ENCODE measurements at places on chromosomes 1 and 21.

DNA sequence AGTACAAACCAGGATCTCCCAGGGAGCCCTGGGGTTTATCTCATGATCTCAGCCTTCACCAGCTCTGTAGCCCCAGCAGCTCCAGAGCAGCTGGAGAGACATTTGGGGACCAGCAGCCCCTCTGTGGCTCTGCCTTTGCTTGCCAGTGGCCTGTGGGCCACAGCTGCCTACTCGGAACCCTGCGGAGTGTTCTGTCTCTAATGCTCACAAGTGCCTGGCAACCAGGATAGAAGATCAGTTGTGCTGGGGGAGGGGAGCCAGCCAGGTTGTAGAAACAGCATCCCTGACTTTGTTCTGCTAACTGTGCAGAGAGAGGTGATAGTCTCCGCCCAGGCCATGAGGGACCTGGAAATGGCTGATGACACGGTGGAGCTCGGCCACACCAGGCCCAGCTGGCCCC lies 50.9 kb upstream of the KCNJ15 start:
- no peak for DNase-seq

- DNase-seq = no peak
Measured at GRCh38 chr1:58249737-58250586, 296.6 kb downstream of the OMA1 start.

DNA sequence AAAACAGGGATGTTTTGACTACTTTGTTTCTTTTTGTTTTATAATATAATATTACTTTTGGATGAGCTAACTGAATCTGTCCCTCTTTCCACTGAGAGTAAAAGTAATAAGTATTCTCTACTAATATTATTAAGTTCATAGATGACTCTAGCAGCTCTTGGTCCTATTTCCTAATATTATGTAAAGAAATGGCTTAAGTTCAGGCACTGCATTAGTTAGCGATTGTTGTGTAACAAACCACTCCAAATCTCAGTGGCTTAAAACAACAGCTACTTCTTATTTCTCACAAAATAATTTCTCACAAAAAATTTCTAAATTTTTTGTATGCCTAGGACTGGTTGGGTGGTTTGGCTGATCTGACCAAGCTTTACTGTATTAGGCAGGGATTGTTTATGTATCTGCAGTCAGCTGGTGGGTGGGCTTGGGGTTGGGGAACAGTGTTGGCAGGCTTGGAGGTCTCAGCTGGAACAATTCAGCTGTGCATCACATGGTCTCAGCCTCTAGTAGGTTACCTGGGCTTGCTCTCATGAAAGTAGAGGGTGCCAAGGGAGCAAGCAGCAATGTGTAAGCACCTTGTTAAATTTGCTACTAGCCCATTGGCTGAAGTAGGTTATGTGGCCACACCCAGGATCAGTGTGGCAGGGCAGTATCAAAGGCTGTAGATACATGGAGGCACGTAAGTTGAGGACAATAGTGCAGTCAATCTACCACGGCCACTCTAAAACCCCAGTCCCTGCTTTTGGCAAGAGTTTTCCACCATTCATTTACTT lies 8.8 kb upstream of the CCT8 start:
- no peak for DNase-seq

DNA sequence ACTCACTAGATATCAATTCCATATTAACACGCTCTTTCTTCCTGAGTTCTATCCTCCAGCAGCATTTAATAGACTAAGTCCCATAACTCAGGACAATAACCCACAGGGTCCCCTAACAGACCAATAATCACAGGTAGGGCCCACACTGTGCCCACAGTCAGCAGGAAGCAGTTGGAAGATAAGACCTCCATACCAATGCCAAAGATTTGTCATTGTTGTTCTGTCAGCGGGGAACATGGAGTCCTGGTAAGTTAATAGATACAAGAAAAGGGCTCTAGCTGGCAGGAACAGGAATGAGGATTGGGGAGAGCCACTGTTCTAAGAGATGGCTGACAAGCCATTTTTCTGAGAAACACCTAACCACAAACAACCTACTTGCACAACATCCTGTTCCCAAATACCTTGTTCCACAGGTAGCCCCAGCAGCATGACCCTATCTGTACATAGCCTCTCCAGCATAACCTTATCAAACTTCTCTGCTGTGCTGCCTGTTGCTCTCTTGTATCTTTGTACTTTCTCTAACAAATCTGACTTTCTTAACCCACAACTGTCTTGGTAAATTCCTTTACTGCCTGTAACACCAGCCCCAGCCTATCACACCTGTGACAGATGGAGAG lies 142.0 kb upstream of the KCNJ15 start:
- DNase-seq = no peak

DNA sequence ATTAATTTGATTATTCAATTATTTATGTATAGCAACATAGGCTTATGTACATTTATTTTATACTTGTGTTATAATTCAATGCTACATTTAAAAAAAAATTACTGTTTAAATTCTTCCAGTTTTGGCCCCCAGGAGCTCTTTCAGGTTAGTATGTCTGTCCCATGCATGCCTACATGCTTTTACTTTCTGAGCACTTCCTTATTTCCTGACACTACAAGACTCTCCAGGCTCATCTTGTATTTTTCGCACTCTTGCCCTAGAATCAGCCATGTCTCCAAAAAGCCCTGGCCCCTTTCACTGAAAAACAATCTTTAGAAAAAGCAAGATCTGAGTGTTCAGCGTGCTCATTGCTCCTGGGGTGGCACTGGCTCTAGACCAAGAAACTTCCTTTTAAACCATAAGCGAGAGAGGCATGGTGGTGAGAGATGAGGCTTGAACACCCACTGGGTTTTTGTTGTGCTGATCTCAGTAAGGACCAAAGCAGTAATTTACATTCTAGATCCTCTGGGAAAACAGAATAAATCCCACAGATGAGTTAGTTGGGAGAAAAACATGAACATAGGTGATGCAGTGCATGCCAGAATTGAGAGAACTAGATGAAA lies 95.0 kb downstream of the SLC30A10 start:
- no peak for DNase-seq

DNA sequence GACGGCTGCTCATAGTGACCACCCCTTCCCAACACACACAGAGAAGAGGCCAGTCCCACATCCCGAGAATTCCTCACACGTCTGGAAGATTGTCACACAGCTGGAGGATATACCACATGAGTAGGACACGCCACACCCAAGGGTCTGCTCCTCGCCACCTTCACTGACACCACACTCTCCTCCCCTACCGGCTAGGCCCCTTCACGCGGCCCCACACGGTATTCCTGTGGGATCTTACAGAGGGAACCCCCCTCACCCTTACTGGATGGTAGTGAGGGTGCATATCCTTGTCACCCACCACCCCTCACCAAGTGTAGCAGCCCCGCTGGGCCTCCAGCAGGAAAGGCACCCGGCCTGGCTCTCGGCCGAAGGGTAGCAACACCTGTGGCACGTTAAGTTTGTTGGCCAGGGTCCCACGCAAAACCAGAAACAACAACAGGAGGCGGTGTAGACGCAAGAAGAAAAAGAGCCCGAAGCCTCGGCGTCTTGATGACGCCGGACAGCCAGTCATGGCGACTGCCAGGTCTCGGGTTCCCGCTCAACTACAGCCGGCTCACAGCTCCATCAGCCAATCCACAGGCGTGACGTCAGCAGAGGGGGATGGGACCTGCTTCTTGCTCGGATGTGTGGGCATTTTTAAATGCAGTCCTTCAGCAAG lies at the start of gene NUP210L:
Gene NUP210L, minus strand, starts transcription at position 540 of the 658 bp plus-strand sequence.
- peak; percentile 94 for DNase-seq

GRCh38 chr1:106515375-106515774 lies 541.1 kb upstream of the PRMT6 start:
- no peak for DNase-seq

- no peak for DNase-seq
Measured at GRCh38 chr1:237492359-237492758, 398.4 kb downstream of the ZP4 start.

GRCh38 chr1:31788825-31789256 lies 24.7 kb upstream of the ADGRB2 start:
- DNase-seq = no peak

DNA sequence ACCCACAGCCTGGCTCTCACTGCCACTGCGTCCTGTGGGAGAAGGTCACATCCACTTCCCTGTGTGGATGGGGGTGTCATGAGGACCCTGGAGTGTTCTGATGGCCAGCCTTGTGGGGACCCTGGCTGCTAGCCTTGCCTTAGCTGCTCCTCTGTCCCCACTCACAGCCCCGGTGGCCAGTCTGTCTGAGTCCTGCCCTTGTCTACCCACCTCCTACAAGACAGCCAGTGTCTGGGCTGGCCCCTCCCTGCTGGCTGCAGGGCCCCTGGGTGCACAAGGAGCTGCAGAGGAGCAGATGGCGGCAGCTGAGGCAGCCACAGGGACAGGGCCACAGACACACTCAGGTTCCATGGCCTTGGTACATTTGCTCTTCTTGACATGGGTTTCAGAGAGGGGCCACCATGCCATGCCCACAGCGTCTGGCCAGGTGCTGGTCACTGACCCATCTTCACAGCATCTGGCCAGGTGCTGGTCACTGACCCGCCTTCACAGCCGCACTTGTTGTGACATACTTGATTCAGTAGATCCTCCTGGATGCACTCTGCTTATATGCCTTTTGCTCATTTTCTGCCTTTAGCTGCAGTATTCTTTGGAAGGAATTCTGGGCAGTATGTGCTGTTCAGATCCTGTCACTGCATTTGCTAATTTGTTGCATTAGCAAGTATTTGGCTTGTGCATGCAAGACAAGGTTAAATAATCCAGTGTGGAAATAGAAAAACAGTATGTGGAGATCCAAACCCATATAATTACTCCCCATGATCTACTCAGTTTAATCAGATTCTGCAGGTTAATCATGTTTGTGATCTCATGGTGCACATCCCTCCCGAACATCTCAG lies 157.8 kb downstream of the PCBP3 start:
- DNase-seq = no peak

- no peak for DNase-seq
Measured at GRCh38 chr21:16587681-16588375, 858.0 kb downstream of the USP25 start.

DNA sequence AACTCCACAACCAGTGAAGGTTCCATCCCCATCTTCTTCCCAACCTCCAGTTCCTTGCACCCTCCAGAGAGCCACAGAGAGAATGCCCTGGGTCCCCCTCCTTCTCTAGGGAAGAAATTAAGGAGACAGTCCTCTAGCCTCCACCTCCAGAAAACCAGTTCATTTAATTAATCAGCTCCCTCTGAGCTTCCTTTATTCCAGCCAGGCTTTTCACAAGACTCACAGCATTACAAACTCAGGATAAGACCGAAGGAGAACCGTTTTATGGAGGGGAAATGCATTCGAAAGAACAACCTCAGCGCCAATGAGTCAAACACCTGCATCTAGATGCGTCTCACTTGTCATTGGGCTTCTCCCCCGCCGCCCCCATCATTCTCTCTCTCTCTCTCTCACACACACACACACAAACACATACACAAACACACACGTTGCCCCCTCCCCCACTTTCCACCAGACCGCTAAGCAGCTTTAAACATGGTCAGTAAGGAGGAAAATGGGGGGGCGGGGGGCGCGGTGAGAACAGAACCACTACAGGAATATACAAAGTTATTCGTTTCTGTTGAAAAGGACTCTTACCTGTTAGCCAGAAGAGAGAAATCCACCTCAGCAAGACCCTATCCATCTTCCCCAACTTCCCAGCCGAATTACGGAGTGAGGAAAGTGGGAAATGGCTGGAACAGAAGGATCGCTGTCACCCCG lies 544 bp downstream of the ILDR2 start:
- DNase-seq = no peak

DNA sequence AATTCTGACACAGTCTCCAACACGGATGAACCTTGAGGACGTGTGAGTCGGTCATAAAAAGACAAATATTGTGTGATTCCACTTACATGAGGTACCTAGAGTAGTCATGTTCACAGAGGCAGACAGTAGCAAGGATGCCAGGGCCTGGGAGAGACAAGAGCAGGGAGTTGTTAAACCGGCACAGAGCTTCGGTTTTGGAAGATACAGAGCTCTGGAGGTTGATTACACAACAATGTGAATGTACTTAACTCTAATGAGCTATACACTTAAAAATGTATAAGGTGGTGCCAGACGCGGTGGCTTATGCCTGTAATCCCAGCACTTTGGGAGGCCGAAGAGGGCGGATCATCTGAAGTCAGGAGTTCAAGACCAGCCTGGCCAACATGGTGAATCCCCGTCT lies 37.8 kb upstream of the NEK2 start:
- DNase-seq = no peak

GRCh38 chr1:36083219-36083618 lies 675 bp upstream of the TEKT2 start:
- DNase-seq = no peak

- DNase-seq = no peak
Measured at GRCh38 chr1:25766721-25767436, 33.1 kb upstream of the SELENON start.

GRCh38 chr1:23434260-23434775 lies 9.8 kb upstream of the TCEA3 start:
- DNase-seq = no peak

DNA sequence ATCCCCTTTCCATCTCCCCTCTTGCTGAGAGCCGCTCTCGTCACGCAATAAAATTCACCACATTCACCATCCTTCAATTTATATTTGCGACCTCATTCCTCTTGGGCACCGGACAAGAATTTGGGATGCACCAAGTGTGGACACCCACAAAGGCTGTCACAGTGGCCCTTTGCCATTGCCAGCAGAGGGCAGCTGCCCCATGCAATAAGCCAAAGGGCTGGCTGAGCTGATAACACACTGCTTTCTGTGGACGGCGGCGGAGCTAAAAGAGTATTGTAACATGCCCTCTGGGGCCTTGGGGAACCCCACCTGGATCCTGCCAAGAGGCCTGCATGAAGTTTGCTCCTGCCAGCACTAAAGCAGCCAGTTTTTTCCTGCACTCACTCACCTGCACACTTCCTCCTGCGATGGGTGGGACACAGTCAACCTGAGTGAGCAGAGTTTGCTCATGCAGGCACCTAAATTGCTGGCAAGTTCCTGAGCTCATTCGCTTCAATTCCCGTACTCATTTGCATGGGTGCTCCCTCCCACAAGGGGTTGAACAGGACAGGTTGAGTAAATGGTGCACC lies 792.3 kb upstream of the ADAMTS5 start:
- DNase-seq = peak; percentile 66

DNA sequence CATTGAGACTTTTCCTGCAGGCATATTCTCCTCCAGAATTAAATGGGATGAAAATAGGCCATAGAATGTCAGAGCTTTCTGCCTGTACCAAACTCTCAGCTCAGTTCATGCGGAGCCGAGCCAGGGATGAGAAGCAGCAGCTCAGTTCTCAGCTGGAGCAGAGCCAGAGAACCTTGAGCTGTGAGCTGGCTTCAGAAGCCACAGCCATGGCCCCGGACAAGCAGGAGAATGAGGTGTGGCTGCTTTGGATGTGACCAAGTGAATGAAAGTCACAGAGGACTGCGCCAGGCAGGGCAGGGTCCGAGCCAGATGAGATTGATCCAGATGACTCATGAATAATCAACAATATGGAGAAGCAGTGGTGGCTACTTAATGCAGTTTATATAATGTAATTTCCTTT lies 633.8 kb downstream of the NCAM2 start:
- DNase-seq = no peak

GRCh38 chr1:35557118-35557610 lies at the start of gene KIAA0319L:
Gene KIAA0319L, minus strand, starts transcription at chr1:35557403. Its CDS starts 2,912 bp downstream, at chr1:35554491.
- DNase-seq = peak; percentile 96

All from upper lobe of right lung (tissue), 1 donor.